ENCODE measurements at places on chromosomes 7 and 10. TPM values are rescaled to one million over a fixed set of nuclear protein-coding genes. Genes with fewer than 3 reads are reported as not detected.
A peak's percentile ranks its signal among the peaks of the same experiment; 100 is the strongest.

DNA sequence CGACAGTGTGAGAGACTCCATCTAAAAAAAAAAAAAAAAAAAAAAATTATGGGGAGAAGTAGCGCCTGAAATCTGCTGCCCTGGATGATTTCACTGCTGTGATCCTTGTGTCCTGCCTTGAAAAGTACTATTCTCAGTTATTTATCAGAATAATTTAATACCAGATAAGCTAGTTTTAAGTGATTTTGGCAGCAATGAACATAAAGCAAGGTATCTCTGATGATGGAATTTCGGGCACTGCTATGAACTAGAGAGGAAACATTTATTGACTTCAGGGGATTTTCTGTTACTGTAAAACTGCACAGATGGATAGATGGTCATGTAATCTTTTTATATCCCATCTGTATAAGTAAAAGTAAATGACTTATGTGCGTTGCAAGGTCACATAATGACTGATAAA is 619.1 kb upstream of the ANKRD30A start:
- no peaks in the 10 kb centered on the region for H3K27me3 ChIP-seq
- H3K4me1 ChIP-seq, result no peaks in the 10 kb centered on the region
- H3K27ac ChIP-seq, result no peak overlapping the region
- H3K4me3 ChIP-seq, result no peak overlapping the region

DNA sequence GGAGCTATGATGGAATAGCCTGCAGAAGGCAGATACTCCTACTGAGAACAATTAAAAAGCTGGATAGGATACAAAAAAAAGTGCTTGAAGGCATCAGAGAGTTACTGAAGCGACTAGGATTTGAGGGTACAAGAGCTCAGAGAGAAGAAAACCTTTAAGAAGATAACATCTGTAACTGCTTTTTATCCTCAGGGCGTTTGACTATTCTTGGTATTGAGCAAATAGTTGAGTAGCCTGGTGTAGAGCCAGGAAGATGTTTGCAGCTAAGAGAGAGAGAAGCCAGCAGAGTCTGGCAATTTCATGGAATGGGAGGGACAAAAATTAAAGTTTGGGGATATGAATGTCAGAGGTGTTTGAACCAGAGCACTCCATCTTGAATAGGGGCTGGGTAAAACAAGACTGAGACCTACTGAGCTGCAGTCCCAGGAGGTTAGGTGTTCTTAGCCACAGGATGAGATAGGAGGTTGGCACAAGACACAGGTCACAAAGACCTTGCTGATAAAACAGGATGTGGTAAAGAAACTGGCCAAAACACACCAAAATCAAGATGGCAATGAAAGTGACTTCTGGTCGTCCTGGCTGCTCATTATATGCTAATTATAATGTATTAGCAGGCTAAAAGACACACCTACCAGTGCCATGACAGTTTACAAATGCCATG is 428.8 kb downstream of the SH2D4B start:
- no peak overlapping the region for H3K4me3 ChIP-seq
- no peaks in the 10 kb centered on the region for H3K36me3 ChIP-seq
- no peak for DNase-seq
- H3K27ac ChIP-seq, result no peak overlapping the region
- H3K4me1 ChIP-seq, result no peaks in the 10 kb centered on the region

DNA sequence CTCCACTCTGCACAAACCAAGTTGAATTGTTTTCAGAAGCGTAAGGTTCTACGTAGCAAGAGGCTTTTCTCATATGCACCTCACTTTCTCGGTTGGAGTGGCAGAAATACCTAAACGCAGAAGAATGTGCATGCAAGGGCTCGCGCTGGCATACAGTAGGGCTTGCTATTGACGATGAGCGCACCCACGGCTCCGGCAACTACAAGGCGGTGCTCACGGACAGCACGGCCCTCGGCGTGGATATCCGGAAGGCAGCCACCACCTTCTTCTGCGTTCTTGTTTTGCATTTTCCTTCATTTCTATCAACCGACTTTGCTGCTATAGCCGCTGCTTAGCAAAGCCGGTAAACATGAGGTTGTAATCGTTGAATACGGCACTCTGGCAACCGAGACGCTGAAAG is 51.1 kb upstream of the UBE3C start:
- no peaks in the 10 kb centered on the region for H3K4me1 ChIP-seq
- no peak overlapping the region for H3K4me3 ChIP-seq
- H3K27ac ChIP-seq, result no peak overlapping the region
- no peaks in the 10 kb centered on the region for H3K36me3 ChIP-seq

TMEM176A gene
- 0.62 TPM for total RNA-seq

GRCh38 chr10:24114556-24114955 is 94.4 kb upstream of the KIAA1217 start:
- H3K4me3 ChIP-seq, result no peak overlapping the region
- no peaks in the 10 kb centered on the region for H3K27me3 ChIP-seq
- peaks cover 16% of the 10 kb centered on the region for H3K4me1 ChIP-seq
- DNase-seq, result no peak

GRCh38 chr10:58477122-58477521 is 35.5 kb upstream of the BICC1 start:
- no peaks in the 10 kb centered on the region for H3K27me3 ChIP-seq
- no peaks in the 10 kb centered on the region for H3K36me3 ChIP-seq
- no peaks in the 10 kb centered on the region for H3K4me1 ChIP-seq
- peak; percentile 13 for DNase-seq
- H3K27ac ChIP-seq, result no peak overlapping the region

GRCh38 chr7:132343199-132343598 is 233.1 kb downstream of the PLXNA4 start:
- no peaks in the 10 kb centered on the region for H3K27me3 ChIP-seq
- no peak for DNase-seq
- peaks cover 14% of the 10 kb centered on the region for H3K4me1 ChIP-seq
- no peaks in the 10 kb centered on the region for H3K36me3 ChIP-seq
- no peak overlapping the region for H3K27ac ChIP-seq
- H3K4me3 ChIP-seq, result no peak overlapping the region
